ENCODE measurements at places on chromosomes 11 and 22.

- no peak for DNase-seq
Observed at GRCh38 chr11:128840137-128840536, 27.0 kb downstream of the KCNJ1 start.

DNA sequence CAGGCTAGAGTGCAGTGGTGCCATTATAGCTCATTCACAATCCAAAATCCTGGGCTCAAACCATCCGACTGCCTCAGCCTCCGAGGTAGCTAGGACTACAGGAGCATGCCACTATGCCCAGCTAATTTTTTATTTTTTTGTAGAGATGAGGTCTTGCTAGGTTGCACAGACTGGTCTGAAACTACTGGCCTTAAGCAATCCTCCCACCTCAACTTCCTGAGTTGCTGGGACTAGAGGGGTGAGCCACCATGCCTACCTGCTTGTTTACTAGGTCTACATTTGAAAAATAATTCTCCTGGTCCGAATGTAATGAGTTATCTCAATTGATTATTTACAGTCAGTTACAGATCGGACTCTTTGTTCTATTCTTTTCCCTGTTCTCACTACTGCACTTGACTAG is 22.0 kb downstream of the TAF1D start:
- DNase-seq = no peak

GRCh38 chr11:19868871-19869270 is 156.2 kb downstream of the NAV2 start:
- DNase-seq = no peak

GRCh38 chr11:72091292-72091691 is 10.6 kb downstream of the LRRC51 start:
- no peak for DNase-seq

- DNase-seq = no peak
Observed at GRCh38 chr11:30504468-30504867, 81.7 kb downstream of the MPPED2 start.

DNA sequence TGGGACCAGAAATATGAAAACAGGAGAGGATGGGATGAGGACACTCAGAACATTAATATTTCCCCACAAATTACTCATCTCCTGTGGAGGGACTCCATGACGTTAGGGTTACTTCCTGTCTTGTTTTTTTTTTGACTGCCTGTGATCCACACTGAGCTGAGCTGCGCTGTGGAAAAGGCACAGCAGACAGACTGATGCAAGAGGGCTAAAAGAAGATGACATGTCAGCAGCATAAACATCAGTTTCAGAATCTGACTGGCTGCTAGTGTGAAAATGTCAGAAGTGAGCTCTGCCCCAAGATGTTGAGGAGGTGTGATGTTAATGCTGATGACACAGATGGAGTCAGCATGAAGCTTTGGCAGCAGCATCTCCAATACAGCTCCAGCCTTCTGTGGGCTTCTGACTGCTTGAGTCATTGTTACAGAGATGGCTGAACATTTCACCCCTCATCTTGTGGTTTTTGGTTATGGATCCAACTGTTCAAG is 286.8 kb downstream of the BLID start:
- DNase-seq = no peak

GRCh38 chr22:45704648-45705047 is 33.0 kb downstream of the ATXN10 start:
- DNase-seq = no peak

- no peak for DNase-seq
Observed at GRCh38 chr11:20933086-20933485, 263.7 kb downstream of the NELL1 start.

Measured in coronary artery (tissue), 2 donors.